Temporal lobe (tissue), 4 donors: ENCODE measurements at places on chromosomes 11 and 22. TPM values are rescaled to one million over a fixed set of nuclear protein-coding genes. Genes with fewer than 3 reads are reported as not detected.

SGSM1 gene
- 10.1 TPM for total RNA-seq

PRPF19 gene
- total RNA-seq: 30.2 TPM

OR51E2 gene
- total RNA-seq: 0.25 TPM

ARHGAP8 gene
- 1.7 TPM for total RNA-seq

CREB3L1 gene
- total RNA-seq: 1.7 TPM

OR8U1 gene
- total RNA-seq: not detected

RFPL1 gene
- total RNA-seq: not detected

RCOR2 gene
- total RNA-seq: 7.9 TPM
